ENCODE measurements at places on chromosomes 13 and 19.

DNA sequence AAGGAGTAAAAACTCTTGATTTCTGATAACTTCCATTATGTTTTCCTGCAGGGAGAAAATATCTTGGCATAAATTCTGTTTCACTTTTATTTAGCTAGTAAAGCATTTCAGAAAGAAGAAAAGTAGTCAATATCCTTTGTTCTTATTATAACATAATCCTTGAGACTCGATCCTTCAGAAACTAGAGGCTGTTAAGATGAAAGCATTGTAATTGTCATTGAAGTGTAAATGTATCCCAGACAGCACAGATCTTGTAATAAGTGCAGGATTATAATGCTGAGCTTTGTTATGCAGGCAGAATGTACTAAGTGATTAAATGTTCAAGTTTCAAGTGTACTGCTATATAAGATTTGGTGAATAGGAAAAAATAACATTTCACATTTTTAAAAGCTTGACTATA, 225.2 kb upstream of the ATXN8OS start:
- DNase-seq: peak; percentile 2

DNA sequence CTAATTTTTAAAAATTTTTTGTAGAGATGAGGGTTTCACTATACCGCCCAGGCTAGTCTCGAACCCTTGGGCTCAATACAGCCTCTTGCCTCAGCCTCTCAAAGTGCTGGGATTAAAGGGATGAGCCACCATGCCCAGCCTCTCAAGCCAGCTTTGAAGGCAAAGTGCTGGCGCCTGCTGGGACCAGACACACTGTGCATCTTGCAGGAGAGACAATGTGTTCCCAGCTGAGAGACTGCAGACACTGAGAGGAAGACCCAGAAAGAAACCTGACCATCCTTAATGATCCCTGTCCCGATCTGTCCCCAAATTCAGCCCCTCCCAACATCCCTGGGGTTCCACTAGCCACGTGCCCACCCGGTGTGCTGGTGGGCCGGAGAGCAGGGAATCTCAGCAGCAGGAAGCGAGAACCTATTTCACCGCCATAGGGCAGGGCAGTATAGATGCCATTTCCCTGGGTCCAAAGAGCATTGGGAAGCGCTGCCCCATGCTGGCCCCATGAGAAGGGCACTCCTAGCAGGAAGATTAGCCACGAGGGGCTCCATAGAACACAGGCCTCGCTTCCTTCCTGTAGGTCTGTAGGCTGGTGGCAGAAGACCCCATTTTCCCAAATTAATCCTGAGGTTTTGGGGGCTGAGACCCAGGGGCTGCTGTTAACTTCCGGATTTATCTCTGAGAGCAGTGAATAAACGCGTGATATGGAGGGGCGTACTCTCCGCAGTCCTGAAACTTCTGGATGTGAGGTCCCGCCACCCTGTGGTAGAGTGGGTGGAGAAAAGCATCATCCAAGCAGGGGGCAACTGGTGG, 968 bp downstream of the RAVER1 start:
- DNase-seq: no peak

- DNase-seq: no peak
Observed at GRCh38 chr13:112985803-112986408, 16.9 kb downstream of the MCF2L start.

DNA sequence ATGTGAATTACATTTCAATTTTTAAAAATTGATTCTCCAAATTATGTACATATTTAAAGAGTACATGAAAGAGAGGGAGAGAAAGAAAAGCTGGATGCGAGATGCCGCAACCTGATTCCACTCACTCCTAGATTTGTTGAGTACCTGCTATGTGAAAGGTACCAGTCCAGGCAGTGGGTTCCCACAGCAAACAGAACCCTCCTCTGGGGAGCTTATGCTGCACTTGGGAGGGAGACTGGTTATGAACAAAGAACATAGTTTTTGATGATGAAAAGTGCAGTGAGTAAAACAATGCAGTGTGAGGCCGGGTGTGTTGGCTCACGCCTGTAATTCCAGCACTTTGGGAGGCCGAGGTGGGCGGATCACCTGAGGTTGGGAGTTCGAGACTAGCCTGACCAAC, 43.4 kb downstream of the ACTN4 start:
- DNase-seq: no peak

- no peak for DNase-seq
Observed at GRCh38 chr13:51271528-51272085, 49.4 kb downstream of the FAM124A start.

- DNase-seq: no peak
Observed at GRCh38 chr13:59494151-59494550, 669.6 kb downstream of the DIAPH3 start.

DNA sequence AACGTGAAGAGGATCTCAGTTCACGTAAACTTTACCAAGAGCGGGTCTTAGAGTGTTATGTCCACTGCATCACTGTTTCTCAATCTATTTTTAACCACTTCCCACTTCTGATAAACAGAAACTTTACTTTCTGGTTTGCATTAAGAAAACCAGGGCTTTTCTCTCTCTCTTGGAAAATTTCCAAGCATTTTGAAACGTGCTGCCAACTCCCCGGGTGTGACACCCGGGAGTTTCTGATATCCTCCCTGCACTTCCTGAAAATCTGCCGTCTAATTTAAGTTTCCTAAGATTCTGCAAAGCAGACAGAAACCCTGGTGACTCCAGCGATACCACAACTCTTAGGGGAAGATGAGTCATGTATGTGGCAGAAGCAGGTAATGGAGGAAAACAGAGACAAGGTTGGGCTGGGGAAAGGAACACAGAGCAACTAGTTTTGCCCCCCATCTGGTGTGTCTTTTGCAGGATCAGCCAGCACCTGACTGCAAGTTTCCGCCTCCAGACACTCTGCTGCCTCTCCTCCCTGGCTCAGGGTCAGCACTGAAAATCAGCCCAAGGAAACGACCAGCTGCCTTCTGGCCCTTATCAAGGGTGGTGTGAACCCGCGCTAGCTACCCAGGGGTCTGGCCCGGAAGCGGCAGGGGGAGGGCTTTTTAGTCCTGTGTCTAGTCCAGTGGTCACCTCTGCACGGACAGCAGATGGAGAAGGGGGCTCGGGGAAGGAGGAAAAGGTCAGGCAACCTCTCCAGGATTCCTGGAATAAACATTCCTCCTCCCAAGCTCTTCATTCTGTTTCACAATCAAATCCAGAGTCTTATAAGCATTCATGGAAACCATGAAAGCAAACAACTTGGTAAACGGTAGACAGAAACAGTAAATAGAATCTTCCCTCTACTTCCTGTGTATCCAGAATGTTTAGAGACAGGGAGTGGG, 11.3 kb upstream of the FFAR2 start:
- DNase-seq: peak; percentile 44

GRCh38 chr13:25910991-25911419, 140.8 kb downstream of the SHISA2 start:
- no peak for DNase-seq

GRCh38 chr13:110443622-110444225, 117.8 kb downstream of the RAB20 start:
- DNase-seq: no peak

GRCh38 chr13:113349491-113349890, 14.4 kb downstream of the GRTP1 start:
- DNase-seq: no peak

Data from DMS79 treated with DMSO at 0.1 percent for 48 hours (cell line).